Airway epithelial cell (primary cell): ENCODE measurements at places on chromosomes 13 and 19. TPM values are rescaled to one million over a fixed set of nuclear protein-coding genes. Genes with fewer than 3 reads are reported as not detected.

The STOML3 gene
- not detected in 2 replicates for total RNA-seq

The ATXN8OS gene
- total RNA-seq: not detected in 2 replicates

The AMER2 gene
- total RNA-seq: not detected in 2 replicates

The LYPD3 gene
- 288 and 344 TPM in 2 replicates for total RNA-seq

The GAPDHS gene
- total RNA-seq: not detected in 2 replicates

The CCNE1 gene
- total RNA-seq: 12.0 and 15.9 TPM in 2 replicates

The TPT1 gene
- total RNA-seq: 1,578 and 1,745 TPM in 2 replicates

The LRRC63 gene
- total RNA-seq: not detected in 2 replicates

The MATK gene
- not detected in 2 replicates for total RNA-seq

The DPF1 gene
- total RNA-seq: 2.1 and 3.6 TPM in 2 replicates

The PSG11 gene
- not detected in 2 replicates for total RNA-seq

The RAB20 gene
- 7.8 and 10.4 TPM in 2 replicates for total RNA-seq

The NLRP11 gene
- total RNA-seq: not detected in 2 replicates
